ENCODE measurements at places on chromosomes 7 and 10. TPM values are rescaled to one million over a fixed set of nuclear protein-coding genes. Genes with fewer than 3 reads are reported as not detected.

The OSBPL3 gene
- 4.3 TPM for total RNA-seq

The HIPK2 gene
- 127 TPM for total RNA-seq

The HDAC9 gene
- total RNA-seq: 39.6 TPM

The GHRHR gene
- total RNA-seq: not detected

The EPHB6 gene
- 4.4 TPM for total RNA-seq

The PON3 gene
- total RNA-seq: 0.69 TPM

The CLRN3 gene
- total RNA-seq: not detected

The APBB1IP gene
- total RNA-seq: 2.6 TPM

The PPIF gene
- total RNA-seq: 150 TPM

The NYAP1 gene
- total RNA-seq: 0.38 TPM

The PLAU gene
- 4.9 TPM for total RNA-seq

The CYP51A1 gene
- 15.8 TPM for total RNA-seq

The FEZF1 gene
- not detected for total RNA-seq

The LDB3 gene
- total RNA-seq: 1,542 TPM

The TSPAN33 gene
- 9.7 TPM for total RNA-seq

The NXPH1 gene
- total RNA-seq: not detected

The HOGA1 gene
- 47.1 TPM for total RNA-seq

The FOXI2 gene
- 0.08 TPM for total RNA-seq

The MYL10 gene
- total RNA-seq: not detected

The GRID1 gene
- total RNA-seq: 1.6 TPM

The ITPRID1 gene
- not detected for total RNA-seq

The C10orf88 gene
- total RNA-seq: 5.6 TPM

The AQP1 gene
- 253 TPM for total RNA-seq

The PRLHR gene
- not detected for total RNA-seq

The SPDYE16 gene
- 0.22 TPM for total RNA-seq

The MKX gene
- total RNA-seq: 0.22 TPM

The NRG3 gene
- total RNA-seq: 0.11 TPM

The ADIRF gene
- 41.1 TPM for total RNA-seq

The CUL2 gene
- 35.9 TPM for total RNA-seq

The LRRC18 gene
- total RNA-seq: not detected

The EVX1 gene
- total RNA-seq: not detected

The RPEL1 gene
- not detected for total RNA-seq

The MBL2 gene
- total RNA-seq: not detected

The PLAC9 gene
- total RNA-seq: 34.3 TPM

The CEP55 gene
- total RNA-seq: 0.66 TPM

The CYP3A5 gene
- not detected for total RNA-seq

The GPER1 gene
- 3.0 TPM for total RNA-seq

The PDE6C gene
- total RNA-seq: not detected

The ASZ1 gene
- not detected for total RNA-seq

The PLEKHS1 gene
- total RNA-seq: not detected

The ZNF485 gene
- total RNA-seq: 1.5 TPM

The MMS19 gene
- 42.7 TPM for total RNA-seq

The GPR22 gene
- total RNA-seq: 23.0 TPM

The PPP1R3C gene
- total RNA-seq: 236 TPM

The FRMD4A gene
- total RNA-seq: 26.1 TPM

The SUN3 gene
- total RNA-seq: not detected

The TAS2R41 gene
- not detected for total RNA-seq

The TMEM184A gene
- total RNA-seq: 0.36 TPM

The GIMAP6 gene
- total RNA-seq: 24.3 TPM

The ICA1 gene
- total RNA-seq: 54.9 TPM

The KLF14 gene
- total RNA-seq: 0.11 TPM
